Right cardiac atrium (tissue), 5 donors: ENCODE measurements at places on chromosomes 5 and 9. TPM values are rescaled to one million over a fixed set of nuclear protein-coding genes. Genes with fewer than 3 reads are reported as not detected.

DNA sequence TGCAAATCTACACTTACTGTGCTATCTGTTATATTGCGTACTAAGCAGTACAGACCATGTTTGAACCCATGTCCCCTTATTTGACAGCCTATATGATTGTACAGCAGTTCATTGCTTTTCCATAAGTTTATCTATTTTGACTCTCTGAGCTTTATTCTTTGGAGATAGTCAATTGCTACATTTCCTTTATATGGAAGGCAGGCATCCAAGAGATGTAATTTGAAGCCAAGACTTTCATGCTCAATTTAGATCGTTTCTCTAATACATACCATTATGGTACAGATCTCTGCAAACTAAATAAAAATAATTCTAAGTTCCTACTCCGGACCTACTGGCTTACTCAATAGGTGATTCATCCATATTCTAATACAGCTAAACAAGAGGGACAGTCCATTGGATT is 424.8 kb downstream of the TMEM38B start:
- no peak for DNase-seq

TEX48 gene
- not detected for total RNA-seq

FBXL7 gene
- 16.1 TPM for total RNA-seq

DNA sequence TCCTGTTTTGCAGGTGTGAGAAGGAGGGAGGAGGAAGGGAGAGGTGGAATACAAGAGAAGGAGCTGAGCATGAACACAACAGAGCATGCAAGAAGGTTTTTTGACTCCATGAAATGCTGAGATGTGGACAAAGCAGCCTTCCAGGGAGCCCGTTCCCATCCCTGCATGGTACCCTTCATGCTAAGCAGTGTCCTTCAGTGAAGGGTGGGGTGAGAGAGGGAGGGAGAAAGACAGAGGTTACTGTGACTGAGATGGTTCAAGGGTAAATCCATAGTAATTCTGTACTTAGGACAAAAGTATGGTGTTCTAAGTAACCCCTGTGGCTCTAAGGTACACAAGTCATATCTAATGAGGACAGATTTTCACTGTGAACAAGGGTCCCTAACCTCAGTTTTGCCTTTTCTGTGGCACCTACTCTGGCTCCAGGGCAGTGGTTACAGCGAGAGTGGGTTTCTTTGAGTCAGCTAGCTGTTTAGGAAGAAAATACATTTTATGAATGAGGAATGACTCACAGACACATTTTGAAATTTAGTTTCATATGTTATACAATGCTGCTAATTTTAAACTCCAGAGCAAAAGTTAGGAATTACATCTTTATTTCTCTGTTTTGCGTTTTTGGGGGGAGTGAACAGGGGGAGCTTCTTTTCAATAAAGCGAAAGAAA is 184.9 kb upstream of the SLC12A2 start:
- no peak for DNase-seq

TSLP gene
- total RNA-seq: 2.7 TPM

GRCh38 chr5:174291162-174291561 is 245.7 kb downstream of the NSG2 start:
- DNase-seq: no peak

RNF183 gene
- not detected for total RNA-seq

- DNase-seq: no peak
These were observed 4.7 kb downstream of the CXXC5 start for GRCh38 chr5:139652788-139653241.

DNA sequence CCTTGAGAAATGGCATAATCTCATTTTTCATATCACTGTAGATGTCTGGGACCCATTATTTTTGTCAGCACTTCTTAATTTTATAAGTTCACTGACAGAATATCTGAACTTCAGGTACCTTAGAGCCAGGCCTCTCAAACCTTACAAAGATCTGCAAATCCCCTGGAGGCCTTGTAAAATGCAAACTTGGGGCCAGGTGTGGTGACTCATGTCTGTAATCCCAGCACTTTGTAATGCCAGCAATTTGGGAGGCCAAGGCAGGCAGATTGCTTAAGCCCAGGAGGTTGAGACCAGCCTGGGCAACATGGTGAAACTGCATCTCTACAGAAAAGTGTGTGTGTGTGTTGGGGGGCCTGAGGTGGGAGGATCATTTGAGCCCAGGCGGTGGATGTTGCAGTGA is 30.8 kb downstream of the RASGRF2 start:
- no peak for DNase-seq

DNA sequence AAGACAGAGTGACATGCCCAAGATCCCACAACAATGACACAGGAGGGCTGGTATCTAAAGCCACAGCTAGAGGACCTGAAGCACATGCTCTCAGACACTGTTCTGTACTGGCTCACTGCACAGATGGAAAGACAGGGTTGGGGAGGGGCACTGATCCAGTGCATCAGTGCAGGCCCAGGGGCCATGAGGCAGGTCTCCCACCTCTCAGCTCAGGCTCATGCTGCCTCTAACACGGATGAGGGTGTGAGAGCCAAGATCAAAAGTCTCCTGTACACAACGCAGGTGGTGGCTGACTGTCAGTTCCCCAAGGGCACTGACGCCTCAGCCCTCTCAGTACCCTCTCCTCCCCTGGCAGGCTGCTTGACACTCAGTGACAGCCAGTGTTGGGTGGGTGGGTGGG is 10.9 kb downstream of the RAPGEF1 start:
- no peak for DNase-seq

GRCh38 chr9:101388507-101388993 is 3.7 kb upstream of the BAAT start:
- DNase-seq: no peak

- no peak for DNase-seq
These were observed 21.8 kb upstream of the ZNF618 start for GRCh38 chr9:113854310-113854709.

F2RL1 gene
- 1.3 TPM for total RNA-seq
